ENCODE measurements at places on chromosomes 4 and X.

DNA sequence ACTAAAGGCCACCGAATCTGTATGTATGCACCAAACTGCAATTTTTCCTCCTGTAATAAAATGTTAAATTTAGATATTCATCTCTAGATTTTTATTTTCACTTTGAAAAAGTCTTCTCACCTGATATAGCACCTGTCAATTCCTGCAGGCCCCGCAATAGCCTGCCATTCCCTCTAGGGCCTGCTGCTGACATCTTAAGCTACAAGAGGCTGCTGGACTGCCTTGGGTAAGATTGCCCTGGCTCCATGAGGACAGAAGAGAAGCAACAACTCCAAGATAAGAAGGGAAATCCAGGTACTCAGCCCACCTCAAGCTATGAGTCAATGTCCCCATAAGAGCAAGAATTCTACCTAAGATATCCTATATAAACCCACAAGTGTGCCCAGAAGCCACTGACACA is 230.2 kb upstream of the AGTR2 start:
- no peak for DNase-seq

GRCh38 chr4:174217273-174218126 is 66.0 kb downstream of the FBXO8 start:
- DNase-seq = no peak

- DNase-seq = no peak
Measured at GRCh38 chr4:38572793-38573192, 91.2 kb upstream of the KLF3 start.

DNA sequence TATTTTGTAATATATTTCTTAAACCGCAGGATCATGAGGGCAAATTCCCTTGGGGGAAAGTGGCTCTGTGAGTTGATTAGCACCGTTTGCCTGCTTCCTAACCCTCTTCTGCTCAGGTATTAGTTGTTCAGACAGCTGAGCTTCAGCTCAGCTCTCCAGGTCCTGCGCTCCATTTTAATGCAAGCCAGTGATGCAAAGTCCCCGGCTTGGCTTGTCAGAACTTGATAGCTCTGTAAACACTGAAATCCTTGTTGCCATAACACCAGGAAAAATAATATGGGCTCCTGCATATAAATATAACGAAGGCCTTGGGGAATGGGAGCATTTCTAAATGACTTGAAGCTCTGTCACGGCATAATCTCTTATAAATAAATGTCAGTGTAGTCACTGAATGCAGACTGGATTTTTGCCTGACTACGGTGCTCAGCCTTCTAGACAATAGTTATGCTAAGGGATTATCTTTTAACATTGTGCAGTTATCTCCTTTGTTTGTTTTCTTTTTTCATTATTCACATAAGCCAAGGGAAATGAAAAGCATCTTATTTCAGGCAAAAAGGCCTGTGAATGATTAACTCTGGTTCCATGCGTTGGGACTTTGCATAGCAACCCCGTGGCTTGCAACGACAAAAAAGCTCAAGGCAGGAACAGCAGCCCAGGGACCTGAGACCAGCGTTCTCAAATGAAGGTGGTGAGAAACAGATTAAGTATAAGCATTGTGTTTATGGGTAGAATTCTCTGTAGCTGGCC is 253.2 kb downstream of the SPRY1 start:
- DNase-seq = no peak

DNA sequence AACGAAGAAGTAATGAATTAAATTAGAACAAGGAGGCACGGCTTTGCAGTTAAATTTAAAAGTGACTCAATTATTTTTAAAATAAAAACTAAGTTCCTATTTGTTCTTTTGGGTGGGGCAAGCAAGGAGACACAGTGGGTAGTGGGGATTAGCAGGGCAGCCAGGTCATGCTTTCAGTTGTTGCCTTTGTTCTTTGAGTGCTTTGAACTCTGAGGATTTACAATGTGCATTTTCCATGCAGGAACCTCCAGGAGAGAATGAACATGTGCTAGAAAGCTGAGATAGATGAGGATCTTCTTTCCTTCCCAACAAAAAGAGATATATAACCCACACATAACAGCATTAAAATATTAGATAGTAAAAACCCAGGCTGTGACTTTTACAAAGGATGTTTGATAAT is 420.4 kb upstream of the CTSO start:
- no peak for DNase-seq

DNA sequence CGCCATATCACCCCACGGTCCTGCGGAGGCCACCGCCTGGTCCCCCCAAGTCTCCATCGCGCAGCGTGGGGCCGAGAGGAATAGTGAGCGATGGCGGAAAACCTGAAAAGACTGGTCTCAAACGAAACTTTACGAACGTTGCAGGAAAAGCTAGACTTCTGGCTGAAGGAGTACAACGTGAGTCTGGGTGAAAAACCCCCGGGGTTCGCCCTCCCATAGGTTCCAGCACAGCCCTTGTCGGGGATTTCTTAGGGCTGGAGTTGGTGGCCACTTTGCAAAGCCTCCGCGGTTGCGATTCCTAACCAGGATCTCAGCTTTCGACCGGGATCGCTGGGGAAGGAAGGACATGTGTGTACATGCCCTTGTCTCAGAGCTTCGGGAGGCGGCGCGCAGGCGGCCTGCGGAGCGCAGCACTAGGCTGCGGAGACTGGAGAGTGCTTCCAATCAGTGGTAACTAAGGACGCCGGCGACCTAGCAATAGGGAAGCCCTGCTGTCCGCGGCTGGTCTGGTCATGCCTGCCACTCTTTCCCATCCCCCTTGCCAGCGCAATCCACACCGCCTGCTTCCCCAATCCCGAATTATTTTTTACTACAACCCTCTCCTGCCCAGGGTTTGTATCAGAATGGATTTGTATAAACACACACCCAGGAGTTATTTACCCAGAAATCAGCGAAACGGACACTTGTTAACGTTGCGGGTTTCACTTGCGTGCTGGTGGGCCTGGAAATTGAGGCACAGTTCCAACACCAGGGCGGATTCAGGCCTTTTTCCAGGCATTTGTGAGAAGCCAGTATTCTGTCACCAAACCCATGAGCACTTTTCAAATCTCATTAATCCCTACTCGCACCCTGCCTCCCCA is 741 bp downstream of the SPATA18 start:
- no peak for DNase-seq

- DNase-seq = no peak
Measured at GRCh38 chr4:190014771-190015537, 12.1 kb downstream of the FRG2 start.

DNA sequence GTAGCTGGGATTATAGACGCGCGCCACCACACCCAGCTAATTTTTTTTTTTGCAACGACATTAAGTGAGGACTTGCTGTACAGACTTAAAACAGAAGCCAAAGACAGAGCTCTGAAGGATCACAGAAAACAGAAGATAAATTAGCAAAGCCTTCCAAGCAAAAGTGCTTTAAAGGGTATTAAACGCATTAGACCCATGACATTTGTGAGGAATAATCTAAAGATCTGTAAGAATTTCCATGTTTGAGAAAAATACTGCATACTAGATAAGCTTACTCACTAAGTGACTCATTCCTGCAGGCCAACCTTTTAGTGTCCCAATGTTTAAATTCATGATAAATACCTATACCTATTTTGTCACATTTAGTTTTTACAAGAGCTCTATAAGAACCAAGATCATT is 27.4 kb downstream of the SMARCA1 start:
- no peak for DNase-seq

DNA sequence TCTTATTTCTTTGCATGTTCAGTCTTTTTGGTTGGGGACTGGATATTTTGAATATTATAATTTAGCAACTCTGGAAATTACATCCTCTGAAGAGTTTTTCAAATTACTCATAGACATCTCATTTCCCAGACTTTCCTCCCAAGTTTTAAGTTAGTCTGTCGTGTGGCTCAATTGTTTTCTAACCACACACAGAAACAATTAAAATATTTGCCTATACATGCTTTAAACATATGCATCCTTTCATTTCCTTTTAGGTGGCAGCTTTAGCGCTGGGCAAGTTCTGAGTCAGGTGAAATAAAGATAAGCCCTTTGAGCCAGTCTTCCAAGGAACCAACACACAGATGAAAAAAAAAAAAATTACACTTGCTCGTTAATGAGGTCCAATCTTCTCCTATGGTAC is 307.0 kb upstream of the SPOCK3 start:
- no peak for DNase-seq

DNA sequence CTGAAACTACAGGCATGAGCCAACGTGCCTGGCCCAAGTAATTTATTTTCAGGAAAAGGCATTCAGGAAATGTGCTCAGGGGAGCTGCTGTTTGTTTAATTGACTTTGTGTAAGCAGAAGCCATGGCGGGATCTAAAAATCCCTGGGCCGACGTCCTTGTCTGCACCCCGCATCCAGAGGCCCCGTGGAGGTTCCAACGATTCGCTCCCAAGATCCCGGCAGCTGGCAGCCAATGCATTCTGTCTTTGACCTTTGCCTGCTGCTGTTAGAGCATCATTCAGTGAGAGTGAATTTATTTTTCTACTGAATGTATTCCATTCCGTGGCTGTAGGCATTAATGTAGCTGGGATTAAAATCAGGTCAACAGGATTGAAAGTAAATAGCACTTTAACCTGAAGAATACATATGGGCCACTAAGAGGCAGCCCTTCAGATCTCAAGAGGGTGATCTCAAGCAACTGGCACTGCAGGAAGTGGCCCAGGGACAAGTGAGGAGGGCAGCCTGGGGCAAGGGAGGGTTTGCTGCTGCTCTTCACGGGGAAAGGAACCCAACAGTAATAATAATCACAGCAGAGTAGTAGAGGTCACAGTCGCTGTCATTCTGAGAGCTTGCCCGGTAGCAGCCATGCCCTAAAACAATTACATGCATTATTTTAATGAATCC is 75.2 kb downstream of the PSAPL1 start:
- DNase-seq = no peak

DNA sequence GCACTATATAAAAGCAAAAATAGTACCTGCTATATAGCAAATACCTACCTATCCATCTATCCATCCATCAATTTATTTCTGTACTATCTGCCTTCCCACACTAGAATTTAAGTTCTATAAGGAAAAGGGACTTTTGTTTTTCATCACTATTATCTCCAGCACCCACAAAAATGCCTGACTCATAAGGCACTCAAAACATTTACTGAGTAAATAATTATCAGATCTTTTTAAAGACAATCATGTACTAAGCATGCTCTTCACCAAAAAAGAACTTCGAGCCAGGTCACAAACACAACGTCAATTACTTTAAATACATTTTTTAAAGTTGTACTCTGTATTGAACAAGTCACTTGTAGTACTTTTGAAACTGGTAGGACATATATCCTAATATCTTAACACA is 119.9 kb downstream of the FBXW7 start:
- no peak for DNase-seq

Measured in T-helper 17 cell (primary cell).